ENCODE measurements at places on chromosomes 2 and 18. TPM values are rescaled to one million over a fixed set of nuclear protein-coding genes. Genes with fewer than 3 reads are reported as not detected.

DNA sequence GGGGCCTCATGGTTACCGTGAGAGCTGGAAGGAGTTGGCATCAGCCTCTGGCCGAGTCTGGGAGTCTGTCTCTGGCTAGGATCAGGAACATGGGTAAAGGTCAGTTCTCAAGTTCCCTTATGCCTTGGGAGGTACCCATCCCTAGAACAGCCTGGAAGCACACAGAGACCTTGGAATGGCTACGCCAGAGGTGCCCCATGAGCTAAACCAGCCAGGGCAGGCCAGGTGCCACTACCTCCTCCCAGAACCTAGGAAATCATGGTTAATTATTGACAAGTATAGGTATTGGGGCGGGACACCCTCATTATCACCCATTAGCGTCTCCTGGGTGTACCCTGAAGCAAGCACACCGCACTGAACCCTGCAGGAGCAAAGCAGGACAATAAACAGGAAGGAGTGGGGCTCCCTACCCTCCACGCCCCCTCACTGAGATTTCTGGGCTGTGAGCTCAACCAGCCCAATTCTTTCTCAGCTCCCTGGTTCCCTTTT is 3.0 kb upstream of the ASPRV1 start:
- DNase-seq: no peak

GRCh38 chr2:232522623-232523401 is 2.6 kb downstream of the PRSS56 start:
- DNase-seq: no peak

DNA sequence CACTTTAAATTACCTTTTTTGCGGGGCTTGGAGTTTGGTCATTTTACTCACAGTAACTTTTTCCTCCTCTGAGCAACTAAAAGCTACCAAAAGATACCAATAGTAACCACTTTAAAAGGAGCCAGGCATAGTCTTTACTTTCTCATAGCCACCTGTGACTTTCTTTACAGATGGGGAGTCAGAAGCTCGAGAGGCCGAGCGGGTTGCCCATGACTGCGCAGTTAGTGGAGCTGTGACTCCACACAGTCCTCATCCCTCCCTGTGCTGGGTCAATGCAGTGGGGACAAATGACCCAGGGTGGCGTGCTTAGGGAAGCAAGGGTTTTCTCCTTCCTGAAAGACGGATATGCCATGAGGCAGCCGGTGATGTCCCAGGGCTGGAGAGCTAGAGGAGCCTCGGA is 11.9 kb downstream of the LCT start:
- no peak for DNase-seq

ERMN gene
- total RNA-seq: 0.22 TPM

ASAP2 gene
- total RNA-seq: 69.3 TPM

GRCh38 chr2:65708086-65708485 is 275.7 kb upstream of the SPRED2 start:
- DNase-seq: no peak
